Stimulated activated CD4-positive, alpha-beta T cell treated with anti-CD3 and anti-CD28 coated beads, Interleukin-12 subunit alpha, Interleukin-12 subunit beta, amount 100 ng/mL, for 48 hours (primary cell): ENCODE measurements at places on chromosomes 1 and 21.

DNA sequence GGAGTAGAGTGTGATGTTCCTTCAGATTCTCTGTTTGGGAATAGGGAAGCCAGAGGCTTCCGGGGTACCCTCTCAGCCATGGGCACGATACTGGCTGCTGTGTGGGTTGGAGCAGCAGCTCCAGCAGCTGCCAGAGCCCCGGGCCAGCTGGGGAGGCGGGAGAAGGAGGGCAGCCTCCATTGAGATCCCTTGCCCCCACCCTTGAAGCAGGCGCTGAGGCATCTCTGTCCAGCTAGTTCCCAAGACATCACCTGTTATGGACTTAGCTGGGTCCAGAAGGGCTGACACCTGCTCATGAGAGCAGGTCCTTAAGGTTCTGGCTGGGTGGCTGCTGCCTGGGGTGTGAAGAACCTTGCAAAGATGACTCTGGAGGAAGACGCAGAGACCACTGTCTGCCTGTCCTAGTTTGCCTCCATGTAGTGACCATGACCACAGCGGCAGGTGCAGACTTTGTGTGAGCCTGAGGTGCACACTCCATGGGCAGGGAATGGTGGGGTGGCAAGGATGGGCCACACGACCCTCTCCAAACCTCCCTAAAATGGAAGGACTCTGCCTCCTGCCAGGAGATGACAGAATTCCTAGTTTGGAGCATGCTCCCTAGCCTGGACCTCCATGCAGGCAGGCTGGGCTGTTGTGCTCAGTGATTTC, 222.6 kb upstream of the C1orf174 start:
- DNase-seq = no peak

GRCh38 chr1:246483569-246483933, 23.5 kb downstream of the SMYD3 start:
- no peak for DNase-seq

DNA sequence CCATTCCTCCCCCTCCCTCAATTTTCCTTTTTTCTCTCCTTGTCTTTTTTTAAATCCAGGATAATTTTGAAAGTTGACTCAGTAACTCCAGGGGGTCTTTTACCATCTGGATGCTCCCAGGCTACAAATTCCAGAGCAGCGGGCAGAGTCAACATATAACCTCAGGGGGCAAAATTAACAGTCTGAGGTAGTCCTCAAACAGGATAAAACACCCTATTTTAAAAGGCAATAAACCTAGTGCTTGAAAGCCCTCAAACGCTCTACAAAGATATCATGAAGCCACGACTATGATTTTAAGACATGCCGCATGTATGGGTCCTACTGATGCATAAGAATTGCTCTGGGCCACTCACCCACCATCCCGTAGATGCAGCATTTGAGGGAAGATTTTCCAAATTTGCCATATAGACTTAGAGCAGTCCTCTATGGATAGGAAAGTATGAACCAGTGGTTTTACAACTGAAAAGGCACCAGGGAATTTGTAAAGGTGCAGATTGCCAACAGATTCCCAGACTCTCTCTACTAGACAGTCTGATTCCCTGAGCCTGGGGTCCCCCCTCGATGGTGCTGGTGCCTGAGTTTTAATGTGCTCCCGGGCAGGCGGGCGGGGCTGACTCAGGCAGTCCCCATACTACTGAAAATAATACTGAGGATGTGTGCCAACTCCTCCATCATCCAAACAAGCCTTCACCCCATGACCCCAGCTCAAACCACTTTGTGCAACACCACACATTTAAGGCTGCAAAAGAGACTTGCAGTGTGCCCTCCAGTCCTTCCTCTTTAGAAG, 37.2 kb downstream of the PTPN14 start:
- DNase-seq = no peak

DNA sequence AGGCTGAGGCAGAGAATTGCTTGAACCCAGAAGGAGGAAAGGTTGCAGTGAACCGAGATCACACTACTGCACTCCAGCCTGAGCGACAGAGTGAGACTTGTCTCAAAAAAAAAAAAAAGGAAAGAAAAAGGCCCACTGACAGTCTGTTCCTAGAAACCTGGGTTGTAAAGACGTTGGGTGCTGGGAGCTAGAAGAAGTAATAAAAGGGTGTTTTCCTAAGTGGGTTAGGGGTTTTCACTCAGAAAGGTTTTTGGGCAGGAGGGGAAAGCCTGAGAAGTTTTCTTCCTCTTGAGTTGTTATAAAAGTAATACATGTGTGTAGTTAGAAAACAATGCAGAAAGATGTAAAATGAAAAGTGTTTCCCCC, 25.4 kb downstream of the CELA3A start:
- no peak for DNase-seq

GRCh38 chr1:185441605-185442004, 124.6 kb upstream of the IVNS1ABP start:
- no peak for DNase-seq

GRCh38 chr21:34781526-34781925, 112.7 kb downstream of the CLIC6 start:
- DNase-seq = no peak

DNA sequence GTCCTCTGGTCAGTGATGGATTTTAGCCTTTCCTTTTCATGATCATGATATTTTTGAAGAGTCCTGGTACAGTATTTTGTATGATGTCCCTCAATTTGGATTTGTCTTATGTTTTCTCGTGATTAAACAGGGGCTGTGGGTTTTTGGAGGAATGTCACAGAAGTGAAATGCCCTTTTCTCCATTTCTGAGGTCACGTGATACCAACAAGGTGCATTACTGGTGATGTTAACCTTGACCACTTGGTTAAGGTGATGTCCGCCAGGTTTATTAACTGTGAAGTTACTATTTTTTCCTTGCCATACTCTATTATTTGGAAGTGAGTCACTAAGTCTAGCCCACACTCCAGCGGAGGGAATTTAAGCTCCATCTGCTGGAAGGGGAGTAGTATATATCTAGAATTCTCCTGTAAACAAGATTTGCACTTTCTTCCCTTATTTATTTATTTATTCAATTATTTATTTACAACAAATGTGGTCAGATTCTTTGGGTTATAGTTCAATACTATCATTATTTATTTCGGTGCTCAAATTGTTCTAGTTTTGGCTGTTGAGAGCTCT, 123.4 kb downstream of the HIVEP3 start:
- no peak for DNase-seq

DNA sequence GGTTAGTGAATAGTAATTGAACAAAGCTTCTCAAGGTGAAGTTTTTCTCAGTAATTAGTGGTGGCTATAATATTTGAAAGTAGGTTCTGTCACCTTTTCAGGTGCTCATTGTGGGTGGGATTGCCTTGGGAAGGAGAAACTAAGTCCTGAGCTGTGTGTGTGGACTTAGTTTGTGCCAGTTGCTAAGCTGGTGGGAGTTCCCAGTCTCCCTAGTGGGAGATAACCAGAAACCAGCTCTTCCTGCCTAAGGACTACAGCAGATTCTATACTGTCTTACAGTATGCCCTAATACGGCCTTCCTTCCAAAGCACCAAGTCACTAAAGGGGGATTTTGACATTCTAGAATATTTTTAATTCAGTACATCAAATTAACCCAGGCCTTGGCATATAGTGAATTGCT, 94.3 kb downstream of the PTBP2 start:
- no peak for DNase-seq

- no peak for DNase-seq
Observed at GRCh38 chr1:208118841-208119606, 125.2 kb downstream of the PLXNA2 start.

- DNase-seq = no peak
Observed at GRCh38 chr1:230173187-230173975, 106.3 kb downstream of the GALNT2 start.

DNA sequence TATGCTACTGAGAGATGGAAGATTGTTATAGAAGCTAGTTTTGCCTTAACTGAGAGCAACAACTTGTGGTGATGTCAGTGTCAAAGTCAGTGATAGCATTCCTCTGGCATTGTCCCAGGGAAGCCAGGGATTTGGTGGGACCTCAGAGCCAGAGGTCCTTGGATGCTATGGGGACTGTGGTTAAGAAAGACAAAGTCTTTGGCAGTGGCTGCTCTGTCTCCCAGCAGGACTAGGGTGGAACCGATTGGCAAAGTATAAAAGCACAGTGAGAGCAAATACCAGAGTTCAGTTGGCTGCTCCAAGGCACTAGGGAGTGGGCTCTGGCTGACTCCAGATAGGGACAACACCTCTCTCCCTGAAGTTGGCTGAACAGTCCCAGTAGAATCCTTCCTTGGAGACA, 104.8 kb downstream of the GDAP2 start:
- DNase-seq = no peak

DNA sequence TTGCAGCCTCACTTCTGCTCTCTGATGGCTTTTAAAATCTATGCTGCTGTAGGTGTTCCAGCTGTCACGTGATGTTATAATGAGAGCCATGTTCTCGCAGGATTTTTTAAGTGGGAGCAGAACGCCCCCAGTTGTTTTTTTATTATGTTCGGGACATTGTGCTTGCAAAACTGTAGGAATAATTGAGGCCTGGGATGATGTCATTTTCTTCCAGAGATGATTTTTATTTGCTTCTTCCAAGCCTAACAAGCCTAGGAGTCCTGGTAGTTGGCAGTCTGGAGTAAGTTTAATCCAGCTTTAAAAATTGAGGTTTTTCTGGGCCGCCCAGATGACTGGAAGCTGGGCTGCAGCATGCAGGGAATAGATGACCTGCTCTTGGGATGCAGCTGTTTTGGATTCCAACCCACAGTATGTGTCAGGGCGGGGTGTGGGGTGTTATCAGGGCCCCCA, 34.6 kb upstream of the CHIT1 start:
- no peak for DNase-seq

DNA sequence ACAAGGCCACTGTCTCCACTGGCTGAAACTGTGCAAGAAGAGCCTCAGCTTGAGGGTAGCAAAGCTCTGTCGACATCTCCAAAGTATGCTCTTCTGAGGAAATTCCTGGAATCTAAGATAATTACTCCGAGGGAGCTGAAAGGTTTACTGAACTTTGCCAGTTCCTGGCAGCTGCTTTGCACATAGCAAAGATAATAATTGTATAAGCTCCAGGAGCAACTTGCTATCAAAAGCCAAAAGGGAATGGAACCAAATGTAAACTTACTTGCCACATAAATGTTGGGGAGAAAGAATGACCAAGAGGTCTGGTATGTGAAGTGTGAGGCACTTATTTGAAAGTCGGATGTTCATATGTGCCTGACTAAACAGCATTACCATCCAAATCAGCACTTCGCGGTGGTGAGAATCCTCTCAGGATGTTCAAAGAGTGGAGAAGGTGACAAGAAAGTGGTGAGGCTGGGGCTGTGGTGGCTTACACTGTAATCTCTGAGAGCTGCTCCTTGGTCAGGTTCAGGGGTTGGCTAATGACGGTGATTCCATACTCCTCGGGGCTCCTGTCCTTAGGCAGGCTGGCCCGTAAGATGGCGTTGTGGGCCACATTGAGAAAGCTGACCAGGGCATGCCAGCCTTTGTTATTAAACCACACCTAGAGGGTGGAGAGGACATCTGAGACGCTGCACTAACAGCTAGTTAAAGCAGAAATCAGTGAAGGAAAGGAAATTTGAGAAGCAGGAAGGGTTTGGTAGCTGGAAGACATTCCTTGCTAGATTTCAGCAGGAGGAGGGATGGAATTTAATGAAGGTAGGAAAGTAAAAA, 100.0 kb downstream of the ABCA4 start:
- DNase-seq = no peak

- no peak for DNase-seq
Observed at GRCh38 chr1:18485227-18485626, 4.5 kb downstream of the KLHDC7A start.

- no peak for DNase-seq
Observed at GRCh38 chr1:984476-984814, 2.6 kb upstream of the PERM1 start.

GRCh38 chr1:78651241-78651640, 1.6 kb downstream of the IFI44 start:
- no peak for DNase-seq

- no peak for DNase-seq
Observed at GRCh38 chr1:203322500-203323179, 17.3 kb downstream of the BTG2 start.

DNA sequence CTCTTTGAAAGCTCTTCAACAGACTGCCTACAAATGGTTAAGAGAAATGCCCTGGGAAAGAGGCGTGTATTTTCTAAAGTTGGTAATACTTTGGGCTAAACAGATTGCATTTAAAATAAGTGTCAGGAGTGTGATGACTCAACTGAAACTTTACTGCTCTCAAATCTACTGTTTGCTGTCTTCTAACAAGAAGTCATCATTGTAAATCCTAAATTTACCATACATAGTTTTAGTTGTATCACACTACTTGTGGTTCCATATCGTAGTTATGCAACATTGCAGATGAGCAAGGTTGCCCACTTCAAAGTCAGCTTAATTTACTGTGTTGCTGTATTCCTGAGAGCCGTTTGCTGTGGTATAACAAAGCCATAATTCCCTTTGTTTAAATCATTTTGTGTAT, 59.6 kb downstream of the RGS21 start:
- DNase-seq = no peak

- no peak for DNase-seq
Observed at GRCh38 chr1:165355139-165355976, 1.2 kb downstream of the LMX1A start.

- no peak for DNase-seq
Observed at GRCh38 chr21:42056996-42057689, 14.0 kb upstream of the UMODL1 start.

DNA sequence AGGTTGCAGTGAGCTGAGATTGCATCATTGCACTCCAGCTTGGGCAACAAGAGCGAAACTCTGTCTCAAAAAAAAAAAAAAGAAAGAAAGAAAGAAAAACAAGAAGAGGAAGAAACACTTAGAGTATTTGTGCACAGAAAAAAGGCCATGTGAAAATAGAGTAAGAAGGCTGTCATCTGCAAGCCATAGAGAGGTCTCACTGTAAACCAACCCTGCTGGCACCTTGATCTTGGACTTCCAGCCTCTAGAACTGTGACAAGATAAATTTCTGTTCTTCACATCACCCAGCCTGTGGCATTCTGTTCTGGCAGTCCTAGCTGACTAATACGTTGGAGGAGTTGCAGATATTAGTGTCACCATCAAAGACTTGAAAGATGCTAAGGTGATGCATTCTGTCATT, 12.1 kb upstream of the ZDHHC18 start:
- DNase-seq = no peak

- DNase-seq = no peak
Observed at GRCh38 chr1:213984387-213985208, 3.2 kb upstream of the PROX1 start.

DNA sequence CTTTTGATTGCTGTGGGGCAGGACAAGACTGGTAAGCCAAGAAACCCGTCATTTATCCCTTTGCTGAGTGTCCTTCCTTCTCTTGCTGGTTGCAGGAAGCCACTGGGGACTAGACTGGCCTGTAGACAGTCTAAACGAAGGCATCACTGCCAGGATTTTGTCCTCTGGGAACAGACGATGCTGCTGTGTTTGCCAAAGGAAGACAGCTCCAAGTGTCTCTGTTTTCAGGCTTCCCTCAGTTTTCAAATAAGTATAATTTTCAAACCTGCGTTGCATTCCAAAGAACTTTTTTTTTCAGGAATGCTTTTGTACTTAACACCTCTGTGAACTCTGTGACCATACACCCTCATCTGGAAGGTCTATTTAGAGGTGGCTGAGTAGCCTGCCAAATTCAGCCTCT, 269.4 kb downstream of the HLX start:
- DNase-seq = no peak
